ENCODE measurements at places on chromosomes 12 and 14.

GRCh38 chr14:96187216-96188031, 17.2 kb upstream of the BDKRB2 start:
- DNase-seq: no peak

DNA sequence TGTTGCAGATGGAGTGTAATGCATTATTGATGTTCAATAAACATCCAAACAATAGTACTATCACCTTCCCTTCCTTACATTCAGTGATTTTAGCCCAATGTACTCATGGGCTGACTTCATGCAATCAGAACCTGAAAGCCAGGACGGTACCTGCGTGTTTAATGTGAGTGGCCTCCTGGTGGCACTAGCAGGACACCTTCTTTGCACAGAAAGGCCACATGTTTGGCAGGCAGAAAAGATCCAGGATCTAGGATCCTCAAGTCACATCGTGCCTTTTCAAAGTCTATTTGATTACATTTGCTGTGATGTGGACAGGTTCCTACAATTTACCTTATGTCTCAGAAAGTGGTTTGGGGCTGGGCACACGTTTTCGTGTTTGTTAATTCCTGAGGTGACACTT, 82.9 kb downstream of the NEDD1 start:
- peak; percentile 67 for DNase-seq

DNA sequence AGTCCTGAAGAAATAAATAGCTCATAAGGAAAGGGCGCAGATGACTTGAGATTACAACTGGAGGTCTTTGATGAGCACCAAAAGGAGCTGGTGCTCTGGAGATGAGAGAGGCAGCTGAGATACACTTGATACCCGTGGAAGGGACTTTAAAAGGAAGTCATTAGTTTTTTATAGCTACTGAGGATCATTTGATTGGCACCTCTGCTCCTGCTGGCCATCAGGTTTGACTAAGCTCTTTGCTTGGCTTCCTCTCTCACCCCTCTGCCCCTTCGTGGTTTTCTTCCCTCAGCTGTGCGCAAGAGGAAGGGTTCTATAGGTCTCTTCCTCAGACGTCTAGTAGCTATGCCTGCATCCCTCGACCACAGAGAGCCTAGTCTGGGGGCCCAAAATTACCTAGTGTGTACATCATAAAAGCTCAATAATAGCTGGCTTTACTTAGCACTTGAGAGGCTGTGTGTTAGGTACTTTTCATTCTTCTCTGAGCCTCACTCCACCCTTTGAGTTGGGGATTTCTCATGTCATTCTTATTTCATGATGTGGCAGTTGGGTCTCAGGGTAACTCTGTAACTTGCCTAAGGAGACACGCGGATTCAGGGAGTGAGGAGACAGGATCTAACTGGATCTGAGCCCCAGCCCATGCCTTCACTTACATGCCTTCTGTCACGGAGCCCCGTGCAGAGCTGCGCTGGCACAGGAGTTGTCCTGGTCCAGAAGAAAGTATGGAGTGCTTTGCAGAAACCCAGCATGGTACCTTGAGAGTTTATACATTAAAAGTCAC, 68.4 kb upstream of the ASPG start:
- no peak for DNase-seq

DNA sequence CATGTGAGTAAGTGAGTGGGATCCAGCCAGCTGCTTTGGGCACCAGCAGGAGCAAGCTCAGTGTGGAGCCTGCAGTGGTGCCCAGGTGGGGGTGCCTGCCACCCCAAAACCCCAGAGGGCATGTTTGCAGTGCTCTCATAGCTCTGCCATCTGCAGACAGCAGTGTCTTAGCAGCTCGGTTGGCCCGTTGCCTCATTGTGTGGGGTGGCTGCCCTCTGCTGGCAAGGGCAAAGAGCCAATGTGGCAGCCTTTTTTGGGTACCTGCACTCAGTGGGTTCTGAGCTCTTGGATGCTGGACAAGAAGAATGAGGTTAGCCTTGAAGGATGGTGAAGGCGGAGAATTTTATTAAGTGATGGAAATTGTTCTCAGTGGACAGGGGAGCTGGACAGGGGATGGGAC, 52.3 kb downstream of the NEUROD4 start:
- DNase-seq: peak; percentile 84

GRCh38 chr12:56591126-56591525, 39.0 kb downstream of the BAZ2A start:
- no peak for DNase-seq

DNA sequence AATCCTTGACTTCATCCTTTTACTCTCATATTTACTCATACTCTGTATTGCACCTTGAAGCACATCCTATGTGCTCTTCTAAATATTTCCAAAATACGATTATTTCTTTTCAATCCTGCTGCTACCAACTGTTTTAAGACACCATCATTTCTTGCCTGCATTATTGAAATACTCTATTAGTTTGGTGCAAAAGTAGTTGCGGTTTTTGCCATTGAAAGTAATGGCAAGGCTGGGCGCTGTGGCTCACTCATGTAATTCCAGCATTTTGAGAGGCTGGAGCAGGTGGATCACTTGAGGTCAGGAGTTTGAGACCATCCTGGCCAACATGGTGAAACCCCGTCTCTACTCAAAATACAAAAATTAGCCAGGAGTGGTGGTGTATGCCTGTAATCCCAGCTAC, 412.5 kb downstream of the KCNH5 start:
- DNase-seq: no peak

DNA sequence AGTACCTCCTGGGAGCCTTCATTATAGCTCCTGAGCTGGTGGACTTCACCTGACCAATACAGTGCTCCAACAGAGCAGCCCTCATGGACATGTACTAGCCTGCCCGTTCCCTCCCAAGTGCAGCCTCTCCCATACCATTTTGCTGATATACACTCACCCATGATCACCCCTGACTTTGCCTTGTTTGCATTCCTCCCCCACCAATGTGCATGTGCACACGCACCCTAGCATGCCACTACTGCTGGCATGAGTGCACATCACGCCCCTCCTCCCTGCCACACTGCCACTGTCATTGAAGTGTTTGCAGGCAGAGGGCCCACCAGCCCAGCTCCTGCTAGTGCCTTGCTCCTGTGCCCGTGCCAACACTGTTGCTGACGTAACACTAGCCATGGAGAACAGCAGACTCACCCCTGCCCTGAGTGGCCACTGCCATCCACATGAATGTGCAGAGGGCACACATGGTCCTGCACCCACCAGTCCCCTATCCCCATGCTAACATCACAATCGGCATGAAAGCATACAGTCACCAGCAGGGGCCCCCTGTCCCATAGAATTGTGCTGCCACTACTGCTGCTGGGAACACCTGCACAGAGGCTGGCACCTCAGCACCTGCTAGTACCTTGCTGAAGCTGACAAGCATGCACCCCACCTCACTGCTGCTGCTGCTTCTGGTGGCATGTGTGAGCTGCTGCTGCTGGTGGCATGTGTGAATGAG, 110.3 kb downstream of the SINHCAF start:
- DNase-seq: no peak

DNA sequence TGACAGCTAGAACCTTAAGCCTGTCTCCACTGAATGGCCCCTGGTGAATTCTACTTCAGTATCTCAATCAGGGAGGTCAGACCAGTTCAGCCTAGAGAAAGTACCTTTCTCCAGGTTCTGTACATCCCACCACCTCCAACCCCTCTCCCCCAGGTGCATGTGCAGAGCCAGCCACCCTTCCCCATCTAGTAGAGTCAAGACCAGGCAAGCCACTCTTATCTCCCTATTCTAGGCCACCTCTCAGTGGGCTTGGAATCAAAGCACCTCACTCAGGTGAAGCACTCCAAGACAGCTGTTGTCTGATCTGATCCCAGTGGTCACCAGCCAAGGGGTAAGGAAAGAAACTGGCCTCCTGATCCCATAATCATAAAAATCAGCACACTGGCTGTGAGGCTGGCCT, 340.9 kb downstream of the BCL11B start:
- no peak for DNase-seq

DNA sequence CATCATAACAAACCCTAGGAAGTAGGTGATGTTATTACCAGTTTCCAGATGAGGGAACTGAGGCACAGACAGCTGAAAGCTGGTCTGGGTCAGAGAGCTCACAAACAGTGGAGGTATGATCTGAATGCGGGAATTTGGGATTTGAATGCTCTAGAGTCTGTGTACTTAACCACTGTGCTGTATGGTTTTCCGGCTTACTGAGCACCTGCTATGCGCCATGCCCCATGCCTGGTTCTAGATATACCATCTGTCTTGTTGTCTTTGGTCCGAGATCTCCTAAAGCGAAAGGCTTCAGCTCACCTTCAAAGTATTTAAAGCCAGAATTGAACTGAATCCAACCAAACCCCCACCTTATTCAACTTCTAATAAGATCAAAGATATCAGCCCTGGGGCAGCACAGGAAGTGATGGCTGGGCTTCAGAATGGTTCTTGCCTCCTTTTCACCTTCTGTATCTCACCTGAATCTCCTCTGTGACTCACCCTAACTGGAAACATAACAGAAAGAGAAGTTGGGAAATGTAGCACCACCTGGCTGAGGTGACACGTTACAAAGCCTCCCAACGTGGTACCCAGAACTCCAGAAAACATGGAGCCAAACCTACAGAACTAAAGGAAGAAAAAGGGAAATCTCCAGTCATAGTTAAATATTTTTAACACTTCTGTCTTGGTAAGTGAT, 54.3 kb downstream of the PRMT8 start:
- no peak for DNase-seq

GRCh38 chr12:46419675-46420074, 47.1 kb upstream of the SLC38A2 start:
- no peak for DNase-seq

DNA sequence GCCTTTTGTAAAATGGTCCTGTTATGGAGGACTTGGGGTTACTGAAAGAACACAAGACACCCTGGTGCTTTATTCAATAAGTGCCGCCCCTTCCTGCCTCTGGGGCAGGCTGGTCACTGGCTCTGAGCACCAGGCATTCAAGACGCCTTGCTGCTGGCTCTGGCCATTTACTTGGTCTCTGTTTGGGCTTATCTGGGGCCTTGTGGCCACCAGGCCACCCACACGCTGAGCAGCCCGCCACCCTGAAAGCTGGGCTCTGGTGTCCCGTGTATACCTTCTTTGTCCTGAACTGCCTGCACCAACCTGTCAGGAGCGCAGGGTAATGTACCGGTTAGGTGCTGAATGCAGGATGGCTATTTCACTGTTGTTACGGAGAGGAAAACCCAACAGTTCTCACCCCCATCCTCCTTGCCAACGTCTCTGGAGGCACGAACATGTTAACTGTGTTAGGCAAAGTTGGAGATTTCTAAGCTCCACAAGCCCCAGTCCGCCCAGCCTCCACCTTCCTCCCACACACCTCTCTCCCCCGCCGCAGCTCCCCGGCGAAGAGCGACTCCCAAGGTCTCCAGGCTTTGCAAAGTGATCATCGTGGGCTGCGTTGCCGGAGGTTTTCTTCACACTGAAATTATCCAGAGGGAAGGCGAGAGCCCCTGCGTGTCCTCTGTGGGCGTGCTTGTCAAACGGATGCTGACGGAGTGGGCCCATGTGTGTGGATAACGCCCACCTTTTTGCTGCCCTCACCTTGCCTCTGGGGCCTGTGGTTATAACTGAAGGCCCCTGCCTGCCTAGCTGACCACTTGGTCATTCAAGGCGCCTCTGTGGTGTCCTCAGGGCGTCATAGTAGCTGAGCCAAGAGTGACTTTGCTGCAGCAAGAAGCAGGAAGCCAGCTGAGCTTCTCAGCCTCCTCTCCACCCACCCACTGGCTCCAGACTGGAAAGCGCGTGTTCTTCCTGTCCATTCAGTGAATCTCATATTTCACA, 18.8 kb upstream of the BEGAIN start:
- DNase-seq: no peak

GRCh38 chr12:12813120-12814101, at the start of gene DDX47:
Gene DDX47, plus strand, starts transcription at chr12:12813346. Its CDS starts 22 bp downstream, at chr12:12813368.
- peak; percentile 93 for DNase-seq

- no peak for DNase-seq
Observed at GRCh38 chr14:90866833-90867232, 50.6 kb upstream of the TTC7B start.

DNA sequence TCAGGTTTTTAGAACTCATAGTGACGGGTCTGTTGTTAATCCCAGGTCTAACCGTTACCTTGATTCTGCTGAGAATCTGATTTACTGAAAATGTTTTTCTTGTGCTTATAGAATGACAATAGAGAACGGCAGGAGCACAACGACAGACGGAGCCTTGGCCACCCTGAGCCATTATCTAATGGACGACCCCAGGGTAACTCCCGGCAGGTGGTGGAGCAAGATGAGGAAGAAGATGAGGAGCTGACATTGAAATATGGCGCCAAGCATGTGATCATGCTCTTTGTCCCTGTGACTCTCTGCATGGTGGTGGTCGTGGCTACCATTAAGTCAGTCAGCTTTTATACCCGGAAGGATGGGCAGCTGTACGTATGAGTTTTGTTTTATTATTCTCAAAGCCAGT, 34.4 kb downstream of the PSEN1 start:
- DNase-seq: no peak

DNA sequence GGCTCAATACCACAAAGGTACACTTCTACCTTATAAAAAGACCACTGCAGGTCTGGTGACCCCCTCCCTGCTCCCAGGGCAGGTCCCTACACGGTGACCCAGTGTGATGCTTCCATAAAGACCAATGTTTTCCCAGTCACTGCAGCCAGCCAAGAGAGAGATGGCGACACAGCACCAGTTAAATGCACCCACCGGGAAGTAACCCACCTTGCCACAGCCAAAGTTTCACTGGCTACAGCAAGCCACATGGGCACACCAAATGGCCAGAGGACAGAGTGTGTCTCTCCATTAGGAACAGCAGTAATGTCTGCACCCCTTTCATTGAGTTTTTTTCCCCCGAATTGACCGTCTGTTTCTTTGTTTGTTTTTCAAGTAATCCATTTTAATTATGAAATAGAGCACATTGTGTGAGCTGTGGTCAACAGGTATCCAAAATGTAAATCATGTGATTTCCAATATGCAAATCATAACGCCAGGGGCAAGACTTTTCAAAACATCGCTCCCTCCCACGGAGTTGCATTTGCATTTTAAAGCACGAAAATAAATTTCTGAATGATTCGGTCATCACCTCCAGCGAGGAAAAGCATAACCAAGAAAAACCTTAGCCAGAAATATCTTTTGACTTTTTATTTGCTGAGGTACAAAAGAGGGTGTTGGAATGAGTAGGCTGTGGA, 48.9 kb upstream of the EML1 start:
- no peak for DNase-seq
